Mesenchymal stem cell (in vitro differentiated cells and primary cell): ENCODE measurements at places on chromosomes 6 and 20.
A peak's percentile ranks its signal among the peaks of the same experiment; 100 is the strongest.

DNA sequence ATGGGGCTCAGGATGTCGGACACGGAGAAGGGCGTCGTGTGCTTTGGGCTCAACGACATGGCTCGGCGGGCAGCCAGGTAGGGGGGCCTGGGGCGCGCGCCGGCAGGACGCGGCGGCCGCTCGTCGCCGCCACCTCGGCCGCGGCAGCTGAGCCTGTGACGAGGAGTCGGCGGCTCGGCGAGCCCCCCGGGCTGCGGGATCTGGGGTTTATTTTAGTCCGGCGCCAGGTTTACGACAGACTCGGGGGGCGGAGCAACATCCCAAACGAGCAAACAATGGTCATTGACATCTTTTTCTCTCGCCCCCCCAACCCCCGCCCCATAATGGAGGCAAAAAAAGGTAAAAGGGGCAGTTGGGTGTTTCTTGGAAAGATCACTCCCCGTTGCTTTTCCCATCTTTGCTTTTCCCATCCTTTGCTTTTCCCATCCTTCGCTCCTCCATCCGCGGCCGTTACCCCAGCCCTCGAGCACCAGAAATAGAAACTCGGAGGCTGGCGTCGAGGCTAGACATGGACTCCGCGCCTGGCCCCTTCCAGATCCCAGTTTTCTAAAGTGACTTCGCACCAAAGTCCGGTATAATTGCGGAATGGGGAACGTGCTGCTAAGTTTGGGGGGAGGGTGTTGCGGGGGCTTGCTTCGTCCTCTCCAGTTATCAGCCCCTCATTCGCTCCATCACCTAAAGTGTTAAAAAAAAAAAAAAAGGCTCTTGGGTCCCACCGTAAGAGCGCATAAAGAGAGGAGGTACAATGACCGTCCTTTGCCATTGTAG lies at the start of gene NKX2-4:
Gene NKX2-4, minus strand, starts transcription at position 186 of the 768 bp plus-strand sequence. Its CDS starts 127 bp downstream, at position 59.
- DNase-seq = no peak

- DNase-seq = no peak
Measured at GRCh38 chr6:137341681-137342195, 122.6 kb upstream of the IFNGR1 start.

DNA sequence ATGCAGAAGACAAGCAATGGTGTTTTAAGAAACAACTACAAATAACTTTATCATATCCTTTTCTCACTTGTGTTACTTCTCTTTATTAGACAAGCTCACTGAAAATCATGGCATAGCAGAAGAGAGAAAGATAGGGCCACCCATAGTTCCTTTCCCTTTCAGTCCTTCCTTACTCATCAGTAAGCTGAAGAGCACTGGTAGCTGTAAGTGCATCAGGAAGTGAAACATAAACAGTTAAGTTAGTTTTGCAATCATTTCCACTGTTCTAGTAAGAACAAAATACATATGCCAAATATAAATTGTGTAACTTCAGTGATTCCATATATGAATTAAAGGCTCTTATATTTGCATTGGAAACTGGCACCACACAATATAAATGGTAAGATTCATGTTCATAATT lies 220.1 kb downstream of the HACE1 start:
- peak; percentile 93 for DNase-seq

GRCh38 chr6:3396503-3397180 lies 60.2 kb downstream of the SLC22A23 start:
- DNase-seq = no peak

DNA sequence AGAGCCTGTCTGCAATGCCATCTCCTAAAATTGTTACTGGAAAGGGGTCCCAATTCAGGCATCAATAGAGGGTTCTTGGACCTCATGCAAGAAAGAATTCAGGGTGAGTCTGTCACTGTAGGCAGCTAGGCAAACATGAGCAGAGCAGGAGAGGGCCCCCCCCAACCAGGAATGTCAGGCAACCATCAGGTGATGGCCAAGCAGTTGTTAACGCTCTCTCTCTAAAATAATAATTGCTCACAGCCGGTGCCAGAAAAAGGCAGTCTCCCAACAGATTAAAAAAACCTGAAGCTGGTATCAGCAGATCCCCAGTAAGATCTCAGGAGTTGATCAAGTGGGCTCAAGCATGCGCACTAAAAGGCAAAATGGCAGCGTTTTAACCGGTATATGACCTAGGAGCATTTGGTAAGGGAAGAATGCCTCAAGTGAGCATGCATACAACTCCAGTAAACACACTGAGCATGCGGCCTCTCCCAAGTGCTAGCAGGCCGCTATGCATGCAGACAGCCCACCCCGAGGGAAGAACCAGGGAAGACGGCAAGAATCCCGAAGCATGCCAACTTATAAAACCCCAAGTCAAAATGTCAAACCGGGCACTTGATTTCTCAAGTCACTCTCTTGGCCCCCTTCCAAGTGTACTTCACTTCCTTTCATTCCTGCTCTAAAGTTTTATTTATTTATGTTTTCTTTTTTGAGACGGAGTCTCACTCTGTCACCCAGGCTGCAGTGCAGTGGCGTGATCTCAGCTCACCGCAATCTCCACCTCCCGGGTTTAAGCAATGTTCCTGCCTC lies 44.0 kb upstream of the RNGTT start:
- peak; percentile 27 for DNase-seq
